Hippocampal formation (tissue), 2 donors: ENCODE measurements at places on chromosomes 2 and 18.

DNA sequence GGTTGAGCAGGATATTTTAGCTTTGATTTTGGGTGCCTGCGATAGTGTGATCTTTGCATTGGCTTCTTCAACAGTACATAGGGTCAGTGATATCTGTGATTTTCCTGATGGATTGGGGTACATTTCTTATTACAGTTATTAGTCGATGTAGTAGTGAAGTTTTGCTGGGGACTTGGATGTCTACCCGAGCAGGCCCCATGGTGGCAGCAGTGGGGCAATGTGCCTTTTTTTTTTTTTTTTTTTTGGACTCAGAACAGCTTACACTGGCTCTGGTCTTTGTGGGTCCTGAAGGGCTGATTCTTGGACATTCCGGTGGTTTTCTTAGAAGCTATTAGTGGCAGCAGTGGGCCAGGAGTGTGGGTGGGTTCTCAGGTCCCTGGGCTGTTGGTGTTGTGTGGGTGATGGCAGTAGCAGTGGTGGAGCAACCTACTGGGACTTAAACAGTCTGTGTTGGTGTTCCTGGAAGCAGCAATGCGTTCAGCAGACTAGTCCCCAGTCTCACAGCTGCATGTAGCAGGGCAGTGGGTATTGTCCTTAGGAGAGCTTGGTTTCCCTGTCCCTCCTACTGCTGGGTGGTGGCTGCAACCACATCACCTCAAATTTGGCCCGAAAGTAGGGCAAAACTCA, 53.7 kb upstream of the SLC4A10 start:
- DNase-seq = no peak

DNA sequence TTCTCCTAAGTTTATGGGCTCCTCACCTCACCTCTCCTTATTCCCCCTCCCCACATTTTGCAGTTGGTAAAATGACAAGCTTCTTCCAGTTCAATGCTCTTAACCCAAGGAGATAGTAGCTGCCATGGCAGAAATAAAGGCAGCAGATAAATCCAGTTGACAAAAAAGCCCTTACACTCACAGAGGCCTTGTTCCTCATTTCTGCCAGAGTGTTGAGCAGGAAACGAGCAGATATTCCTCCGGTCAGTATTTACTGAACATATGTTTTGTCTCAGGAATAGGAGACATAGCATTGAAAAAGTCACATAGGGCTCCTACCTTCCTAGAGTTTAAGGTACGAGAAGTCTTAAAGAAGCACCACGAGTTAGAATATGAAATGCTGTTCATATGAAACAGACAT, 493.7 kb upstream of the TNP1 start:
- no peak for DNase-seq

DNA sequence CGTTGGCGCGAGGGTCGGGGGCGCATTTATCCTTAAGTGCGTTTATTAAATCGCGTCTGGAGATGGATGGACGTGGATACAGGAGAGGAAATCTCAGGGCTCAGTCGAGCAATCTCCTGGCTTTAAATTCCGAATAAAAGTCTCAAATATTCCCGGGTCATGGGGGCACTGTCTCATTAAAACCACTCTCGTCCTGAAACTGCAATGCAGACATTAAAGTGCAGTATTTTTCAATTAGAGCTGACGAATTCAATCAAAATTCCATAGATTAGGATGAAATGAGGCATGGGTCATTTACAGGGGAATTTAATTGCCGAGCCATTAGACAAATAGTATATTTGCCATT, 10.7 kb upstream of the GBX2 start:
- DNase-seq = no peak

- DNase-seq = no peak
Measured at GRCh38 chr2:9707008-9707407, 76.2 kb upstream of the YWHAQ start.

GRCh38 chr18:13450289-13451212, 232.0 kb downstream of the LDLRAD4 start:
- no peak for DNase-seq

- DNase-seq = no peak
Measured at GRCh38 chr18:48605408-48605845, 66.6 kb downstream of the CTIF start.

GRCh38 chr2:114754907-114755563, 312.6 kb downstream of the DPP10 start:
- no peak for DNase-seq

GRCh38 chr2:116094196-116094595, 1651.8 kb downstream of the DPP10 start:
- no peak for DNase-seq

- DNase-seq = peak; percentile 94
Measured at GRCh38 chr2:70142590-70143313, 48.1 kb downstream of the C2orf42 start.

DNA sequence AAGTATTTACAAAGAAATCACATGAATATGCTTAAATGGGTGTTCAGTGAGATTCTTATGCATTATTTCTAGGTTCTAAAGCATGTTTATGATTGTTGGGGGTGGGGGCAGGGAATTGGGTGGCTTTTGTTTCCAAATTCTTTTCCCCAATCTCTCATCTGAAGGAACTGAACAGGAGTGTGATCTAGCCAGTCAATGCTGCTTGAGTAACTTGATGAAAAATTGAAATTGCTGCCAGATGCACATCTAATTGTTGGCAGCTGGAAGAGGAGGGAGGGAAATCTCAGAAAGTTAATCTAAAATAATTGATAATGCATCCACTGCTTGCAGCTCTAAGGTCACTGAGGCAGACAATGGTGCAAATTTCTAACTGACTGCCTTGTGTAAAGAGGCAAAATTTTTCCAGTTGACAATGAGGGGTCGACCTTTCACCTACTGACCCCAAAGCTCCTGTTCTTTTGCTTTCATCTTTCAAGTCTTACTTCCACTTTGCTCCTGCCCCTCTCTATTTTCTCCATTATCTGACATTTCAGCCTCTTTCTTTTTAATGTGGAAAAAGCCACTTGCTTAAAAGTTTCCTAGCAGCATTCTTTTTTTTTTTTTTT, 53.3 kb downstream of the IRS1 start:
- DNase-seq = no peak

DNA sequence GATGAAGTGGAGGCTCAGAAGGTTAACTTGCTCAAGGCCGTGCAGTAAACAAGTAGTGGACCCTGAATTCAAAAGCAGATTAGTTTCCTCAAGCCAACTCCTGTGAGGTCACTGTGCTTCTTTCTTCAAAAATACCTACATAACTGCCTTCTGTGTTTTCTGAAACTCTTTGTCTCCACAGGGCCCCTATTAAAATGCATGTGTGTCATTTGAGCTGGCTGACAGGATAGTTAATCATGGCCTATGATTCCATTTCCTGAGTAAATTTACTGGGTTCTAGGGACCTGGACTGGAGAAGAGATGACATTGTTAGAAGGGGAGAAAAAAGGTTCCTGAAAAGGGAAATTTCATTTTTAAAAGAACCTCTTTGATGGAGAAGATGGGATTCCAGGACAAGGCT, 12.9 kb upstream of the DTNA start:
- no peak for DNase-seq

GRCh38 chr2:145484448-145485097, 964.7 kb upstream of the ZEB2 start:
- no peak for DNase-seq

GRCh38 chr2:19989342-19989666, 601 bp downstream of the WDR35 start:
- DNase-seq = no peak

DNA sequence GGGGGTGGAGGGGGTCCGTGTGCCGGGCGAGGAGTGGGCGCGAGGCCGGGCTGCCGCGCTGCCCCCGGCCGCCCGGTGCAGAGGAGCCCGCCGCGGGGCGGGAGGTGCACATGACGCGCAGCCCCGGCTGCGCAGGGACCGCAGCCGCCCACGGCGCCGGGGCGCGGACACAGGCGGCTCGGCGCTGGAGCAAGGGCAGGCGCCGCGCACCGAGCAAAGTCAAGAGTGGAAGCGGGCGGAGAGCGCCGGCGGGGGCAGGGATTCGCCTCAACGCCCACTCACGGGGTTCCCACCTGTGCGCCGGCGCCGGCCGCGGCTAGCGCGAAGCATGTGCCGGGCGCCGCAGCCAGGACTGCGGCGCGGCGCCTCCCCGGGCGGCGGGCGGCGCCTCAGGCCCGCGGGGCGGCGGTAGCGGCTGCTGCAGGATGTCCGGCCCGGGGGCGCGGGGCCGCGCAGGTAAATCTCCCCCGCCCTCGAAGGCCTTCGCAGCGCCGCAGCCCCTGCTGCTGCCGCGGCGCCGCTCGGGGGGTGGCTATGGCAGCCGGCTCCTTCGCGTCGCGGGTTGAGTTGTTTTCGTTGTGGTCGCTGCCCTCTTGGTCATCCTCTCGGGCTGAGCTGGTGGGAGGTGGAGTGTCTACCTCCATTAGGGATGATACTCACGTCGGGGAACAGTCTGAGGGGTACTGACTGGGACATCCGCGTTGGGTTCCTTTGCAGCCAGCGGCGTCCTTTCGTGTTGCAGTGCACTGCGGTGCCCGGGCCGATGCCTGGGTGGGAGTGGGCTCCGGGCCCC, 216.3 kb upstream of the DTNA start:
- DNase-seq = no peak

DNA sequence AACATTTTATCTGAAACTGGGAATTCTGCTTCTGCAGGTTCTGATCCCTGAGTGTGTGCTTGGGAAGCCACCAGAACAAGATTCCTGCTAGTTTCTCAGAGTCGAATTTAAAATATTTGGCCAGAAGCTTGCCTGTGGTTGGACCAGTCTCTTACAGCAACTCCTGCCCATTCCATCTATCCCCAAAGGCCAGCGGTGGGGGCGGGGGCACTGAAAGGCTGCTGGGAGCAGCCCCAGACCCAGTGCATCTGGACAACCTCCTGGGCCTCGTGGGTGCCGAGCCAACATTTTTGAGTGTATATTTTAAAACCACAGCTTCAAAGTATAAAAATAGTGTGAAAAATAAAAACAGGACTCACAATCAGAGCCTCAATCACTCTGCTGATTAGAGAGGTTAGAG, 38.6 kb upstream of the ZFP36L2 start:
- DNase-seq = no peak

- DNase-seq = no peak
Measured at GRCh38 chr18:46953195-46953594, 35.8 kb downstream of the KATNAL2 start.

DNA sequence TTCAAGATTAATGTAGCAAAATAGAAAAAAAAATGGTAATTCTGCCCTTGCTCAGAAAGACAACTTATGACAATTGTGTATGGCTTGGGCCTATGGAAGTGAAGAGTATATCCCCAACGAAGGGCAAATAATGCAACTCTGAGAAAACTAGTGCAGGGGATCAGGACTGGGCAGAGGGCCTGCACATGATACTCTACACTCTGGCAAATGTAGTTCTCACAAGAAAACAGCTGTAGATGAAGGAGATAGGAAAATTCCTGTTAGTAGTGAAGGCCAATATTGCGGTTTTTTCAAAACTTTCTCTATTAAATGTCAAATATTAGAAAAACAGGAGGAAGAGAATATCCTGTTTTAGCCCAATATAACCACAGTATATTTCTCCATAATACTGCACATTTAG, 77.8 kb downstream of the SCN9A start:
- no peak for DNase-seq

DNA sequence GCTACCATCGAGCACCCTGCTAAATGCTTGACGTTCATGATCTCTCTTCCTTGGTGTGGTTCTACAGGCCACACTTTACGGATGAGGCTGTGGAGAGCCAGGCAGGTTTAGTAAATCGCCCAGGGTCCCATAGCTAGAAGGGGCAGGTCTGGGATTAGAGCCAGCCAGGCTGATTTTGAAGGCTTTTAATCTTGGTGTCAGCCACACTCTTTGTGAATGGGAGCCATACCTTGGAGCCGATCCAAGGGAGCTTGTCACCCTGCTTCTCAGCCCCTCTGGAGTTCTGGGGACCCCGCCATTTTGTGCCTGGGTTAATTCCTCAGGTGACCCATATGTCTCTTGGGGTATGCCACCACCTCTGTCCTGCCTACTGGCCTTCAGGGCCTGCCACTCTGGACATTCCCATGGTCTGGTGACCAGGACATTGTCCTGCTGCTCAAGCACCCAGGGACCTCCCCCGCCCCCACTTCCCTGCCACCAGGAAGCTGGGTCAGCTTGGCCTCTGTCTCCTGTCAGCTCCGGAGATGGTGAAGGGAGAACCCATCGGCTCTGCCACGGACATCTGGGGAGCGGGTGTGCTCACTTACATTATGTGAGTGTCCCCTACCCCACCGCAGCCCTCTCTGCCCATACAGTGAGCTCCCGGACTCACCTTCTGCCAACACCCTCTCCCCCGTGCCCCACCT, 7.3 kb upstream of the GMPPA start:
- no peak for DNase-seq

DNA sequence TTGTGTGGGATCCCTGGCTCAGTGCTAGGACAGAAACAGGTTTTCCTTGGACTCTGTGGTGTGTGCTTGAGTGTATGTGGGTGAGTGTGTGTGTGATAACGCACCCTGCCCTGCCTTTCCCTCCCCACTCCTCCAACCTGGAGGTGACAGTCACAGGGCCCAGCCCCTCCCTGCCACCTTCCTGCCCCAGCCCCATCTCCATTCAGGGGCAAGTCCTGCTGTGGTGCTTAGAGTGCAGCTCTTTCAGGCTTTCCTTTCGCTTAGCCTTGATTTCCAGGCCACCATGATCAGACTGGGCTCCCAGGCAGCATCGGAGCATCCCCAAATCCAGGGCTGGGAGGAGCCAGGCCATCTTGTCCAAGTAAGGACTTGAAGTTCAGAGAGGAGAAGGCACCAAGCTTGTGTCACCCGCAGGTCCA, 185.2 kb downstream of the ZFP36L2 start:
- DNase-seq = no peak

DNA sequence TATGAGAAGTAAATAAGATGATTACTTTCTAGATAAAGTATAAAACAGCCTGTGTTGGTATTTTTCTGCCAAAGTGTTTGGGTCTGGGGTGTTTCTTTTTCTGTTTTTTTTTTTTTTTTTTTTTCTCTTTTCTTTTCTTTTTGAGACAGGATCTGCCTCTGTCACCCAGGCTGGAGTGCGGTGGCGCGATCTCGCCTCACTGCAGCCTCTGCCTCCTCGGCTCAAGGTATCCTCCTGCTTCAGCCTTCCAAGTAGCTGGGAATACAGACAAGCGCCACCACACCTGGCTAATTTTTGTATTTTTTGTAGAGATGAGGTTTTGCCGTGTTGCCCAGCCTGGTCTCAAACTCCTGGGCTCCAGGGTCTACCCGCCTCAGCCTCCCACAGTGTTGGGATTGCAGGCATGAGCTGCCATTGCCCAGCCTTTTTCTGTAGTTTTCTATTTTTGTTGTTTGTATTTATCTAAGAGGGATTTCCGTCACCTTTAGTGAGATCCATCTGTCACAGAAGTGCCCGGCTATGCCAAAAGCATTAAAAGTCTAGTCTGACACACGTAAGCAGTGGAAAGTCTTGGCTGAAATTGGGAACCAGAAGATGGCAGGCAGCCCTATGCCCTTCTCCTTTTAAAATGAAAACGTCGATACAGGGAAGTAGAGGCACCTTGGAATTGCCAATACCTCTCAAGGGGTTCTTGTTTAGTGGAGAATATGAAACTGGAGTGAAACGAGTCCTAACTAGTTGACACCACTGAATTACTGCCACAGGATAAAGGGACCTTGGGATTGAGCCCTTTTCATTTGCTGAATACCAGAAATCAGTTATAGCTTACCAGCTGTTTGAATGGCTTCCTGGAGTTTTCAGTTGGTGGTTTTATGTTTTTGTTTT, 14.0 kb downstream of the UGP2 start:
- no peak for DNase-seq

GRCh38 chr2:73707636-73708035, 29.5 kb downstream of the TPRKB start:
- no peak for DNase-seq
